ENCODE measurements at places on chromosomes 12 and 14.

- DNase-seq = no peak
Observed at GRCh38 chr12:21775133-21775820, 771 bp upstream of the KCNJ8 start.

DNA sequence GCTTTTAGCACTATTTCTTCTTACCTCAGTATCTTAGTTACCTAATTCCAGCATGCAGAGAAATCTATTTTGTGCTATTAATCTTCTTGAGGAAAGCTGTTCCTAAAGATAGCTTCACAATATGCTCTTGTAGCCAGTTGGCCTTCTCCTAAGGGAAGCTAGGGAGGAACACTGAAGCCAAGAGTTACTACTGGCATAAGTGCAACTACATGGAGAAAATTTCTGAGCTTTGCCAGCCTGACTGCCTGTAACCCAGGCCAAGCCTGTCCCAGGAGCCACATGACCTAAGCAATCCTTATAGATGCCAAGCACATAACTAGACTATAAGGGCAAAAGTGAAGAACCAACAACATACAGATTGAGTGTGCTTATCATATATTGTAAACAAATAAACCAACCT, 890.2 kb downstream of the FLRT2 start:
- no peak for DNase-seq

DNA sequence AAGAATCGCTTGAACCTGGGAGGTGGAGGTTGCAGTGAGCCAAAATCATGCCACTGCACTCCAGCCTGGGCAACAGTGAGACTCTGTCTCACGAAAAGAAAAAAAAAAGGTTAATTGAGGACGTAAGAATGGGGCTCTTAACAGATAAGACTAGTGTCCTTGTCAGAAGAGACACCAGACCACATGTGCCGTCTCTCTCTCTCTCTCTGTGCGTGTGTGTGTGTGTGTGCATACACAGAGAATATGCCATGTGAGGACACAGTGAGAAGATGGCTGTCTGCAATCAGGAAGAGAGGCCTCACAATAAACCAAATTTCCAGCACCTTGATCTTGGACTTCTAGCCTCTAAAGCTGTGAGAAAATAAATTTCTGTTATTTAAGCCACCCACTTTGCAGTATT, 11.7 kb upstream of the ERC1 start:
- DNase-seq = no peak

DNA sequence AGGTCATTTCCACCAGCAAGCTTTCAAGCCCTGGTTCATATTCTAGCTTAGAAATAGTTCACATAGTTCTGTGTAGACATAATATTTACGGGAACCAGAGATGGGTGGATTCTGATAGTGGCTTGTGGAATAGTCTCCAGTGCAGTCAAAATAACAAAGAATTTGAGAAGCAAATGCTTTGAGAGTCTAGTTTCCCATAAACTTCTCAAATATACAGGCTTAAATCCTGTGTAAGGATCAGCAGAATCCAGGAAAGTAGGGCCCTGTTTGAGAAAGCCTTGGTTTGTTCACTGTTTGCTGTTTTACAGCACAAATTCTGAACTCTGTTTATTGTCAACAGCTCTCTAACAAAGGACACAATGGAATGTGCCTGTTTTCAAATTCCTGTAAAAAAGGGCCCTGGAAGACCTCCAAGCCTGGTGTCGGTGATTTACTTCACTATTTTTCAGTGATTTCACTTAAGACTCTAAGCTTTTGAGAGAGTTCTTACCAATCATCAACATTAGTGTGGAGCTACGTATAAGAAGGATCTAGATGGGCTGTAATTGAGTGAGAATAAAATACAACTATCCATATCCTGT, 11.4 kb upstream of the FOS start:
- no peak for DNase-seq

GRCh38 chr12:112906712-112907414, at the start of gene OAS1:
TSS of gene OAS1 (plus strand) at chr12:112906962. CDS start at chr12:112907040, 78 bp downstream.
- peak; percentile 41 for DNase-seq

GRCh38 chr14:82587226-82587625, 1053.6 kb upstream of the SEL1L start:
- DNase-seq = no peak

- DNase-seq = no peak
Observed at GRCh38 chr12:122042910-122043309, 21.2 kb downstream of the BCL7A start.

GRCh38 chr12:24553259-24553658, 395.6 kb downstream of the BCAT1 start:
- no peak for DNase-seq

- DNase-seq = no peak
Observed at GRCh38 chr14:104091061-104091926, 5.8 kb downstream of the ASPG start.

DNA sequence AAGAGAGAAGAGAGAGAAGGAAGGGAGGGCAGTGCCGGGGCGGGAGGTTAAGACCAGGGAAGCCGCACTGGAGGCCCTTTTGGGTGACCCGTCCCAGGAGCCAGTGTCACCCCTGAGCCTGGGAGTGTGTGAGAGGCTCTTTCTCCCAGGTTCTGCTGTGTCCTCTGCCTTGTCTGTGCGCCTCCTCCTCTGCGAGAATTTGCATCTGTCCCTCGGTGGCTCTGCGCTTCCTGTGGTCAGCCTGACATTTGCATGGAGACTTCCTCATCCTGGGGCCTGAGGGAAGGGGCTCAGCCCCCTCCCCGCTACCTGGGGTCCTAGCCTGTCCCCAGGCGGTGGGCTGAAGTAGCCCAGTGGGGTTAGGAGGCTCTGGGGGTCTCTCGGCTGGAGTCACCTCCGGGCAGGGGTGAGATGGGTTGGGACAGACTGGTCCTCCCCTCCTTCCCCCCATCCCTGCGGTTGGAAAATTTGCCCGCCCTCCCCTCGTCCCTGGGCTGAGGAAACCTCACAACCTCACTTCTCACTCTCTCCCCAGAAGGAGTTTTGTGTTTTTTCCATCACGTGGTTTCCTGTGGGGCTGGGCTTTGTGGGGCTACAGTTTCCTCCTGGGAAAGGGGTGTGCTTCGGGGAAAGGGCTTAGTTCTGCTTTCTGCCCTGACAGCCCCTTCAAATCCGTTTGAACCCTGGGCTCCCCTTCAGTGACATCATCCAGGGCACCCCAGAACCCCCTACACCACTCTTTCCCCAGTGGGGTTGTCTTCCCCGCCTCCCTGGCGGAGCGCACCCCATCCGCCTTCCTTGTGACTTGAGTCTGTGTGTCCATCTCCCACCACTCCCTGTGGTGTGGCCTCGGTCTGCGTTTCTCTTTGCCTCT, 2.5 kb downstream of the PTPN6 start:
- no peak for DNase-seq

GRCh38 chr12:122946690-122947341, 19.4 kb downstream of the ABCB9 start:
- DNase-seq = peak; percentile 92

DNA sequence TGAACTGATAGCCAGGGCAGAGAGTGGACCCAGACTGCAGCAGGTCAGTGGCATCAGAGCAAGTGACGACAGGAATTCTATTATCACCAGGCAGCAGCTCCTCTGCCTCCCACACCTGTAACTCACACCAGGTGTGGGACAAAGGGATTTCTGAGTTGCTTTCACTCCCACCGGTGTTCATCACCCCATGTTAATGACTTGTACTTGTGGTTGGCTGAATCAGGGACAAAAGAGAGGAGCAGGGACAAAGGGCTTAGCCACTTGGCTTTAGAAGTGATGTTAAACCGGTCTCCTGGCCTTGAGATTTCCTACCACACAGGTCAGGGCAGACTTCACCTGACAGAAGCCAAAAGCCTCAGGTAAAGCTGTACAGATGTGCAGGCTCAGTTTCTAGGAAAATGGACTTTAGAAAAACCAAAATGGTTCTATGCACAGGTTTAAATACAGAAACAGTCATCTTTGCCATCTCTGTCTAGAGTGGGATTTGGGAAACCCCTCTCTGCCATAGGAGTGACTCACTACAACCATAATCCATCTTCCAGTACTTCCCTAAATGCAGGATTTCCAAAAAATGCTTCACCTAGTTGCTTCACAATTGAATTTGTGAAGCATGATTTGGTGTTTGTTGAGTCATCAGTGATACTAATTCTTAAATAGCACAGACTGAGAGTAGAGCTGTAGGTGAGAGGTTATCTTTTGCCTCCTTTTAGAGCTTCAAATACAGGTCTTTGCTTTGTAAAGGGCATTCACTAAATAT, 158.5 kb downstream of the PRKCH start:
- DNase-seq = no peak

- DNase-seq = no peak
Observed at GRCh38 chr14:97946240-97946639, 1149.1 kb downstream of the VRK1 start.

- no peak for DNase-seq
Observed at GRCh38 chr12:107163413-107163812, 70.1 kb upstream of the CRY1 start.
